ENCODE measurements at places on chromosomes 11 and 22.

- no peak for DNase-seq
Observed at GRCh38 chr22:42868751-42869251, 11.7 kb upstream of the ARFGAP3 start.

GRCh38 chr11:75903276-75903675, 88.3 kb downstream of the UVRAG start:
- DNase-seq = no peak

GRCh38 chr11:35141071-35141470, 2.1 kb downstream of the CD44 start:
- no peak for DNase-seq

GRCh38 chr11:45337583-45338360, 51.6 kb upstream of the SYT13 start:
- no peak for DNase-seq

GRCh38 chr11:103800406-103801114, 235.9 kb upstream of the DDI1 start:
- no peak for DNase-seq

DNA sequence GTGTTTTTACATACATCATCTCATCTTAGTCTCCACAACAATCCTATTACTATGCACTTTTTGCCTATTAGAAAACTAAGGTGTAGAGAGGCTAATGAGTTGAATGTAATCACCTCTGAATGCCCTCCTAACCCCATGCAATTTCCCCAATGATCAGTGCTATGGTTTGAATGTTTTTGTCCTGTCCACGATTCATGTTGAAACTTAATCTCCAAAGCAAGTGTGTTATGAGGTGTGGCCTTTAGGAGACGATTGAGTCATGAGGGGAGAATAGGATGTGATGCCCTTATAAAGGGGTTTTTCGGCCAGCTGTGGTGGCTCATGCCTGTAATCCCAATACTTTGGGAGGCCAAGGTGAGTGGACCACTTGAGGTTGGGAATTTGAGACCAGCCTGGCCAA, 2.0 kb upstream of the CCDC73 start:
- DNase-seq = no peak

GRCh38 chr11:132821014-132821413, 711.3 kb downstream of the OPCML start:
- no peak for DNase-seq

DNA sequence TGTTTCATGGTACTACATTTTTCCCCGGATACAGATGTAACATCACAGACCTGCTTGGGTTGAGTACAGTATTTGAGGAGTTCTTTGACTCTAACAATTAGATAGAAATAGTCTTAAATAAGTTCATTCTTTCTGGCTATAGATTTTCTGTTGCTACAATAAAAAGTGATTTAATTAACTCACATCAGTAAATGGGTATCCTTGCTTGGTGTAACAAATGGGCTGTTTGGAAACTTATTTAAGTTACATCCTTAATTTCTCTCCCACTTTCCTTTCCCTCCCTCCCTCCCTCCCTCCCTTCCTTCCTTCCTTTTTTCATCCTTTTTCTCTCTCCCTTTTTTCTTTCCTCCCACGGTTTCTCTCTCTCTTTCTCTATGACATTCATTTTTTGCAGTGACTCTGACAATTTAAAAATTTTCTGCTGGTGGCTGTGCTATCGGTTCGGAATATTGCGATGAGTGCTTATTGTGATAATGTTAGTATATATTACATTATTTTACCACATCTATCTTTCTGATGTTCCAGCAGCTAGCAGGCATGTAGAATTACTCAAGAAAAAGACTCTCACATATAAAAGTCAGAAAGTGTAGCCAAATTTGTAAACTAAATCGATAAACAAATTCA, 3.2 kb downstream of the OR51F1 start:
- DNase-seq = no peak

DNA sequence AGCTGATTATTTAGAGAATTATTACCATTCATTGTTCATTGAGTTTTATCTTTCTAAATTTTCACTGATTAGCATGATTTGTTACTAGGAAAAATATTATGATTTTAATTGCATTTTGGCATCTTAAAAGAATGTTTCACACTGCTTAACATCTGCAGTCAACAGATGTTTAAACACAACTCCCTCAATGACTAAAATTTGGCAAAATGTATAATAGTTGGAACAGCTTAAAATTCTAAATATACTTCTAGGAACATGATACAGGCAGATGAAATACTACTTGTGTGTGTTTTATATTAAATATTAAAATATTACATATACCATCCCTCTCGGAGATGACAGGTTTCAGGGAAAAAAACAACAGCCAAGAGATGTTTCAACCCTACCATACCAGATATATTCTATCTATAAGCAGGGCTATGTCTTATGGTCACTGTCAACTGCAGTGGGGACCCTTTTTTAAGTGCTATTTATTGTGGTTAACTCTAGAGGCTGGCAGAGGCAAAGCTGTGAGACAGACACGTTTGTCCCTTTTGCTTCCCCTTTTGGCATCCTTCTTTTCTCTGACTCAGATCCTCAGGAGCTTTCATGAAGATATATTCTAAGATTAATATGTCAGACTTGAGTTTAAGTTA, 81.9 kb downstream of the BDNF start:
- DNase-seq = no peak

- DNase-seq = no peak
Observed at GRCh38 chr22:39098576-39098975, 1.5 kb downstream of the APOBEC3H start.

GRCh38 chr11:60932605-60933356, 8.5 kb downstream of the TMEM132A start:
- no peak for DNase-seq
